ENCODE measurements at places on chromosomes 3 and 15. TPM values are rescaled to one million over a fixed set of nuclear protein-coding genes. Genes with fewer than 3 reads are reported as not detected.

DNA sequence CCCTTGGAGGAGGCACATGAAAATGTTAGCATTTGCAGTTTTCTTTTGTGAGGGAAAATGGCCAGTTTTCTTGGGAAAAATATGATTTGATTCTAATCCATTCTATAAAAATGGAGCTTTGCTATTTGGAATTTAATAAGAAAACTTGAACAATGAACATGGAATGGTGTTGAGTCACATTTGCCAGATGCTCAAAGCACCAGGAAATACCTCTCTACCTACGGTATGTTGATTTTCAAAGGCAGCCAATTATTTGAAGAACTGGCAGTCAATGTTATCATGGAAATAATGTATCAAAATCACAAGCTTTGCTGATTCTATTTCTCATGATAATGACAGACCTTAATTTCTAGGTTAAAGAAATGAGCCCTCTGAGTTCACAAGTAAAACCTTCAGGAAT lies 14.9 kb downstream of the NME9 start:
- no peaks in the 10 kb centered on the region for H3K27me3 ChIP-seq
- H3K4me1 ChIP-seq = no peaks in the 10 kb centered on the region
- H3K4me3 ChIP-seq = no peak overlapping the region
- no peak overlapping the region for H3K27ac ChIP-seq

DNA sequence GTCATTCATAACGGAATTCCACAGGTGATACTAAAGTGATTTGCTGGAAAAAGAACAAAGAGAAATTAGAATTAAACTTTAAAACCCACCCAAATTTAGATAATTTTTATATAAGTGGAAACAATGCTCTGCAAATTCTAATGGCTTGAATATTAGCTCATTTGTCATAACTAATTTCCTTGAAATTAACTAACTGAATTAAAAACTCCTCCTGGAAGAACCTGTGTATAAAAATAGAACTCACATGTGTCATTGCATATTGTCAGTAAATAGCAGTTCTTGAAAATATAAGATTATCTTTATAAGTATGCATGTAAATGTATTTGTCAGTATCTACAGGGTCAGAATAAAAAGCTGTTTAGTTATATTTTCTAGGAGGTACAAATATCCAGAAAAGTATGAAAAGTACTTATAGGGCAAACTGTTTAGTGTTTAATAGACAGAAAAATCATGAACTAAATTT lies 16.3 kb downstream of the ZIC1 start:
- H3K36me3 ChIP-seq = no peaks in the 10 kb centered on the region
- DNase-seq = no peak
- no peaks in the 10 kb centered on the region for H3K27me3 ChIP-seq
- no peaks in the 10 kb centered on the region for H3K4me1 ChIP-seq

DNA sequence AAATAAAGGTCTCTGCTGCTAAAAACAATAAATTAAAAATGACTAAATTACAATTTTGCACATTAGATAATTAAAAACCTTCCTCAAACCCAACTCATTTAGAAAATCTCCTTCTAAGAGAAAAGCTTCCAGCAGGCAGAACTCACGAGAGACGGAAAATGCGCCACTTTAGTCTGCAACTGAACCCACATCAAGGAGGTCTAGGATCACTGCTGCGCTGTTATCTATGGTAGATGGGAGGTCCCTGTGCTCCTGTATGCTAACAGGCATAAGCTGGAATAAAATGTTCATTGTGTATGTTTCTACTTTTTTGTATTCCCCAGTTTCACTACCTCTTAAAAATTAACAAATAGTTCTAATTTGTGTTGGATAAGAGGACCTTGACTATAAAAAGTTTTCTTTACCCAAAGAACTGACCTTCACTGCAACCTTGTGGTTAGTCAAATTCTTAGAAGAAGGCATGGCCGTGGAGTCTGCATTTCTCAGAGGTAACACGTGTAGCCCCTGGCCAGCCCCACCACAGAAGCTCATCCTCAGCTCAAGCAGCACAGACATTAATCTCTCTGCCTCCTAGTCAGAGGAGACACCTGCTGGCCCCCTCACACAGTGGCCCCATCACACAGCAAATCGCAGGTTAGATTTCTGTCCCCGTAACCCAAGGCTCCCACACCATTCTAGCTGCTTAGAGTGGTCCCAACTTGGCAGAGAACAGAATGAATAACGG lies 22.3 kb downstream of the STIMATE start:
- H3K27me3 ChIP-seq = no peaks in the 10 kb centered on the region
- no peak overlapping the region for H3K4me3 ChIP-seq
- H3K36me3 ChIP-seq = no peaks in the 10 kb centered on the region
- no peak overlapping the region for H3K27ac ChIP-seq
- DNase-seq = no peak
- peaks cover 12% of the 10 kb centered on the region for H3K4me1 ChIP-seq

- no peaks in the 10 kb centered on the region for H3K4me1 ChIP-seq
- no peaks in the 10 kb centered on the region for H3K36me3 ChIP-seq
- H3K27ac ChIP-seq = no peak overlapping the region
- no peak for DNase-seq
These were observed 462.2 kb upstream of the RARB start for GRCh38 chr3:24965706-24966385.

- no peak for DNase-seq
- no peak overlapping the region for H3K4me3 ChIP-seq
- H3K36me3 ChIP-seq = no peaks in the 10 kb centered on the region
- H3K4me1 ChIP-seq = no peaks in the 10 kb centered on the region
- no peak overlapping the region for H3K27ac ChIP-seq
These were observed 23.5 kb upstream of the SLC15A2 start for GRCh38 chr3:121870717-121871116.

- no peaks in the 10 kb centered on the region for H3K27me3 ChIP-seq
- no peak overlapping the region for H3K27ac ChIP-seq
- no peak overlapping the region for H3K4me3 ChIP-seq
- H3K36me3 ChIP-seq = no peaks in the 10 kb centered on the region
- no peaks in the 10 kb centered on the region for H3K4me1 ChIP-seq
These were observed 64.0 kb downstream of the ITGA11 start for GRCh38 chr15:68367992-68368391.

DNA sequence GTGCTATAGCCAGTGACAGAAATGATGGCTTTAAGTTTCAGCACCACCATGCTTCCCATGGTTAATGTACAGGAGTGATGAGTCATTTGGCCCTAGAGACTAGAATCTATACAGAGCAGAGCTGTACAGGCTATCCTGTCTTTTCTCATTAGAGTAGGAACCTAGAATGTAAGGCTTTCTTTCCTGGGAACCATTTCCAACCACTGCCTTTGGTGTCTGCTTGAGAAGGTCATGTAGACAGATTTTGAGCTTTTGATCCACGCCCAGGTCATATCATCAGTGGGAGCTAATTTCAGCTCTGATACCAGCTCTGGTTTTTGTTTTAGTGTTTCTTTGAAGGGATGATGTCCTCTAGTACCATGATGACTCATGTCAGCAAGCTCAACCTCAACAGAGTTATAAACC lies 543.1 kb downstream of the NTRK3 start:
- no peaks in the 10 kb centered on the region for H3K27me3 ChIP-seq
- H3K27ac ChIP-seq = no peak overlapping the region
- H3K4me1 ChIP-seq = no peaks in the 10 kb centered on the region
- no peak overlapping the region for H3K4me3 ChIP-seq

The CD276 gene
- 74.2 TPM for total RNA-seq

The ATP2C1 gene
- total RNA-seq = 64.9 TPM

DNA sequence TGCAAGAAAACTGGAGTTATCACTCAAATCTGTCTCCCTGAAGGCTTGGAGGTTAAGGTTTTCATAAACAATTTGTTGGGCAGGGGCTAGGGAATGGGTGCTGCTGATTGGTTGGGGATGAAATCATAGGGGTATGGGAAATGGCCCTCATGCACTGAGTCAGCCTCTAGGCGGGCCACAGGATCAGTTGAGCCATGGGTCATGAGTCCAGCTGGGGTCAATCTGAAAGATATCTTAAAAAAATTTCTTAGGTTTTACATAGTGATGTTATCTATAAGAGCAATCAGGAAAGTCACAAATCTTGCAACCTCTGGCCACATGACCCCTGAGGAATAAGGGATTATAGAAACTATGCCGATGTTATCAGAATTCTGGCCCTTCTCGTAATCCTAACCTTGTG lies 491.7 kb downstream of the ZIC1 start:
- H3K27ac ChIP-seq = no peak overlapping the region
- no peaks in the 10 kb centered on the region for H3K27me3 ChIP-seq
- DNase-seq = peak; percentile 15

DNA sequence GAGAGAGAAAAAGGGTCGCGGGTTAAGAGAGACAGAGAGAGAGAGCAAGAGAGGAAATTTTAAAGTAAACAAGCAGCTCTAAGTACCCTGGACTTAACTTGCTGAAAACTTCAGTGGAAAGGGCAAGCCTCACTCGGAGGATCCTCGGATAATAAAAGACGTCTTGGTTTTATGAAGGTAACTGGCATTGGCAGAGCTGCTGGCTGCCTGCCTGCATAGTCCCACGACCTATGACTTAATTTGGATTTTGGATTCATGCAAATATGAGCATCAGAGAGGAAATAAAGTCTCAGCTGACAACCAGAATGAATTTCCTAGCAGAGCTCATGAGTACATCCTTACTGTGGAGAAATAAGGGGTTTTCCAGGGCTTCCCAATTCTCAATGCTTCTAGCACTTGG lies 95.1 kb upstream of the PDZRN3 start:
- H3K27me3 ChIP-seq = no peaks in the 10 kb centered on the region
- no peak overlapping the region for H3K27ac ChIP-seq
- peaks cover 3% of the 10 kb centered on the region for H3K4me1 ChIP-seq
- no peak for DNase-seq
- H3K4me3 ChIP-seq = no peak overlapping the region

DNA sequence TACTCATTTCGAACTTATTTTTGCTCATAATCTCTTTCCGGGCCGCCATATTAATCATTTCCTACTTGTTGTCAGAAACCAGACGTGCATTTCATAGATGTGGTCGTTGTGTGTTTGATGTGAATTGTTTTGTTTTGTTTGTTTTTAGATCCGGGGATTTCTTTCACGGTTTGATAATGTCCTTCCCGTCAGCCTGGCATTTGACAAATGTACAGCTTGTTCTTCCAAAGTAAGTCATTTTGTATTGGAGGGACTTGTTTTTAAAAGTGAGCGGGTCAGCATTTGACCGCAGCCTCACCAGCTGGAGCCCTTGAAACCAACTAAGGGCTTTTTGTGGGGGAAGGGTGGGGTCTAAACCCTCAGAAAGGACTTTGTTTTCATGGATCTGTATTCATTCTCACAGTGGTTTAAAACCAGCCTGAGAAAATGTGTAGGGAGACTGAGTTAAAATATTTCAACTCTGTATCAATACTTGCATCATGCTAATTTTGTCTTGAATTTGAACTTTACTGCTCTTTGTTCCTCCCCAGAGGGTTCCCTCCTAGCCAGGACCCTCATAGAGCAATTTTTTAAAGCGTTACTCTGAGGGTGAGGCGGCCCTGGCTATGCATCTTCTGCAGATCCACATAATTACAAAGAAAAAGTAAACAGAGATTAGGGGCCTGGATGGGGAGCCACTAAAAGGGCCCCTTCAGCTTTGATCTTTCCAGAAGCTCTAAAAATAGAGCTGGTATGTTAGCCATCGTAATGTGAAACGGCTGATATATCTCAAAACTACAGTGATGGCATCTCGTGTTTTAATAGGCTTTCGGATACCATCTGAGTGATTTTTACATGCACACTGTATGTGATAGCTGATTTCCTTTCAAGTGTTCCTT lies 107.9 kb downstream of the ATG7 start:
- H3K4me3 ChIP-seq = no peak overlapping the region
- peaks cover 21% of the 10 kb centered on the region for H3K4me1 ChIP-seq
- H3K27me3 ChIP-seq = no peaks in the 10 kb centered on the region
- no peak for DNase-seq
- no peaks in the 10 kb centered on the region for H3K36me3 ChIP-seq

GRCh38 chr3:38133557-38134405 lies 3.1 kb downstream of the ACAA1 start:
- peak; percentile 87 for DNase-seq
- H3K36me3 ChIP-seq = peaks cover 21% of the 10 kb centered on the region
- H3K4me3 ChIP-seq = no peak overlapping the region
- peaks cover 64% of the 10 kb centered on the region for H3K4me1 ChIP-seq
- H3K27me3 ChIP-seq = no peaks in the 10 kb centered on the region

The MAGEL2 gene
- total RNA-seq = not detected

The FETUB gene
- 0.30 TPM for total RNA-seq

The TP63 gene
- total RNA-seq = 1.2 TPM

DNA sequence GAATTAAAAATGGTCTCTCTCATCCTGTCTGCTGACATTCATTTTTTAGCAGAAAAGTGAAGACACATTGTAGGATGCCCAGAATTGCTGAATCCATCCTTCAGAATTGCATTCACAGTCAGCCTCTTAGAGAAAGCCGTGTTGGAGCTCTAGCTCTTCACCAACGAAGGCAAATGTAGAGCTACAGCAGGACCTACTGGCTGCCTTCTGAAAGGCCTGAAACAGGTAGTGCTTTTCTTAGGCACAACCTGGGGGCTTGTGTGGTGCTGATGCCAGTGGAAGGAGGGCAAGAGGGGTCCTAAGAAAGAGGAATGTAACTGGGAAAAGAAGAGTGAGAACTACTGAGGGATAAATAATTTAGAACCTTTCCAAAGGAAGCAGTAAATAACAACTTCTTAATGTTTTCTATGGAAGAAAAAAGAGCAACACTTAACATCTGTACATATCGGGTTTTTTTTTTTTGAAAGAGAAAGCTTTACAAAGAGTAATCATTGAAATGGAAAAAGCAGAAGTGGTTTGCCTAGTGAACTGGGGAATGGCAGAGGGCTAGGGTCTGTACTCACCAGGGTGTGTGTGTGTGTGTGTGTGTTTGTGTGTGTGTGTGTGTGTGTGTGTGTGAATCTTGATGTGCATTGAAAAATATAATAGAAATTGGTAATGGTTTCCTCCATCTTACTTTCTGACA lies 297.8 kb downstream of the SATB1 start:
- H3K4me1 ChIP-seq = no peaks in the 10 kb centered on the region
- H3K4me3 ChIP-seq = no peak overlapping the region
- DNase-seq = no peak
- H3K36me3 ChIP-seq = no peaks in the 10 kb centered on the region

- no peak overlapping the region for H3K4me3 ChIP-seq
- DNase-seq = no peak
- peaks cover 3% of the 10 kb centered on the region for H3K4me1 ChIP-seq
These were observed 24.5 kb downstream of the ZNF148 start for GRCh38 chr3:125350597-125350996.

- no peaks in the 10 kb centered on the region for H3K27me3 ChIP-seq
- no peak overlapping the region for H3K27ac ChIP-seq
These were observed 77.2 kb downstream of the OSBPL10 start for GRCh38 chr3:31903686-31904431.

- H3K4me3 ChIP-seq = no peak overlapping the region
- no peak for DNase-seq
- no peaks in the 10 kb centered on the region for H3K36me3 ChIP-seq
- no peak overlapping the region for H3K27ac ChIP-seq
- H3K4me1 ChIP-seq = no peaks in the 10 kb centered on the region
These were observed 57.2 kb downstream of the KIF9 start for GRCh38 chr3:47225310-47225906.

The LRRIQ4 gene
- not detected for total RNA-seq

DNA sequence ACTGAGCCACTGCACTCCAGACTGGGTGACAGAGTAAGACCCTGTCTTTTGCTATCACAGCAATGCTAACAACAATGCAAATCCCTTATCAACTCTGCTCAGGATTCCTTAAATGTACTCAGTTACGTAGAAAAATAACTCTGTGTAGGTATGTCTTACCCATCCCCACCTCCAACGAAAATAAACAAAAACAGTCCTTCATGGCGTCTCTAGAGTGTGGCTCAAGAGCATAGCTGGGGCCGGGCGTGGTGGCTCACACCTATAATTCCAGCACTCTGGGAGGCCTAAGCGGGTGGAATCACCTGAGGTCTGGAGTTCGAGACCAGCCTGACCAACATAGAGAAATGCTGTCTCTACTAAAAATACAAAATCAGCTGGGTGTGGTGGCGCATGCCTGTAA lies 13.2 kb upstream of the NCKIPSD start:
- no peaks in the 10 kb centered on the region for H3K27me3 ChIP-seq
- no peak overlapping the region for H3K4me3 ChIP-seq
- peaks cover 3% of the 10 kb centered on the region for H3K36me3 ChIP-seq
- no peak for DNase-seq
- no peak overlapping the region for H3K27ac ChIP-seq
- 0 out of 2 replicates have a peak, but pooled peaks cover 5% of the 10 kb centered on the region for H3K4me1 ChIP-seq
